ENCODE measurements at places on chromosomes 4 and X.

DNA sequence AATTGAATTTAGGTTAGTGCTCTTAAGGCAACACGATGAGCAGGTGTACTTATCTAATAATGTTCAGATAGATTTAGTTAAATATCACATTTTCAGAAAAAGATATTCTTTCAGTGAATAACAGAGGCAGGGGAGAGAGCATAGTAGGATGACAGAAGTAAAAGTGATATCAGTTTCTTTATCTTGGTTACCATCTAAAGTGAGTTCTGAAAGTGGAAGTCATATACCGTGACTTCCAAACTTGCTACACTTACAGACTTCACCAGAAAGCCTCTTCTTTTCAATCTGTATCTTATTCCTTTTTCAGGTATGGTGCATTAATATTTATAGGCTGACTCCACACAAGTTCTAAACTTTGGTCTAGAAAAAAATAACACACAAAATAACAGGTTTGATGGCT lies 124.9 kb downstream of the POU4F2 start:
- no peak for DNase-seq

GRCh38 chr4:12126474-12126873 lies 697.8 kb upstream of the HS3ST1 start:
- DNase-seq: no peak

GRCh38 chrX:69216911-69217310 lies 51.7 kb upstream of the PJA1 start:
- DNase-seq: no peak

- peak; percentile 37 for DNase-seq
Observed at GRCh38 chr4:76950956-76951671, 1.6 kb downstream of the SEPTIN11 start.

DNA sequence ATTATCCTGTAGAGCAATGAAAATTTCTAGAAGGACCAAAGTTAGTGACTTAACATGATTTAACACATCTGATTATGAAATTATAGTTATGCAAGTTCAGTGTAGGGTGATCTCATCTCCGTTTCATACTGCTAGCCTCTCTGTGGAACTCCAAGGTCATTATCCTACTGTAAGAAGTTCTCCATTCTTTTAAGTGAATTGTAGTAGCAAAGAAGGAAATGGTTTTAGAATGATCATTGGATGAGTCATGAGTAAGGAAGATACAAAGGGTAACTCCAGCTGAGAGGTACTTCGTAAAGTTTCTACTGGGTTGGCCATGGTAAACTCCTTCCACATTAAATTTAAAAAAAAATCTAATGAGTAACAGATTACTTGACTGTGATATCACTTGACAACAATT lies 215.0 kb upstream of the GIMD1 start:
- peak; percentile 67 for DNase-seq
